ENCODE measurements at places on chromosomes 4 and X.
A peak's percentile ranks its signal among the peaks of the same experiment; 100 is the strongest.

GRCh38 chr4:150318971-150319370 is 240.7 kb downstream of the DCLK2 start:
- no peak for DNase-seq

- DNase-seq: no peak
These were observed 1.1 kb downstream of the TIMP1 start for GRCh38 chrX:47583240-47583861.

DNA sequence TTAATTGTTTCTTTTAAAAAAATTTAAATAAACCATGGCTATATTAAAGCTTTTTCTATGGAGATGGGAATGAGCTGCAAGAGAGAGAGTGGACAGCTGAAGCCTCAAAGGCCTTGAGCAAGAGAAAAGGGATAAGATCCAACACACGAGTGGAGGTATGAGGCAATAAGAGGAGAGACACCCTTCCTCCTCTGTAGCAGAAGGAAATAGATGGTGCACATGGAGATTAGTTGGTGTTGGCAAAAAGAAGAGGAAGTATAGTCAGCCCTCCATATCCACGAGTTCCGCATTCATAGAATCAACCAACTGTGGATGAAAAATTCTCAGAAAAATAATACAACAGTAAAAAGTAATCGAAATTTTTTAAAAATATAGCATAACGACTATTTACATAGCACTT is 3.2 kb downstream of the CXorf38 start:
- no peak for DNase-seq

- peak; percentile 23 for DNase-seq
These were observed 191.8 kb downstream of the ADAM29 start for GRCh38 chr4:175109933-175110332.

- peak; percentile 83 for DNase-seq
These were observed 212.9 kb downstream of the CBR4 start for GRCh38 chr4:168797194-168797593.

Data from HT1080 (cell line).